Activated CD4-positive, CD25-positive, alpha-beta regulatory T cell (primary cell): ENCODE measurements at places on chromosomes 2 and 18.

DNA sequence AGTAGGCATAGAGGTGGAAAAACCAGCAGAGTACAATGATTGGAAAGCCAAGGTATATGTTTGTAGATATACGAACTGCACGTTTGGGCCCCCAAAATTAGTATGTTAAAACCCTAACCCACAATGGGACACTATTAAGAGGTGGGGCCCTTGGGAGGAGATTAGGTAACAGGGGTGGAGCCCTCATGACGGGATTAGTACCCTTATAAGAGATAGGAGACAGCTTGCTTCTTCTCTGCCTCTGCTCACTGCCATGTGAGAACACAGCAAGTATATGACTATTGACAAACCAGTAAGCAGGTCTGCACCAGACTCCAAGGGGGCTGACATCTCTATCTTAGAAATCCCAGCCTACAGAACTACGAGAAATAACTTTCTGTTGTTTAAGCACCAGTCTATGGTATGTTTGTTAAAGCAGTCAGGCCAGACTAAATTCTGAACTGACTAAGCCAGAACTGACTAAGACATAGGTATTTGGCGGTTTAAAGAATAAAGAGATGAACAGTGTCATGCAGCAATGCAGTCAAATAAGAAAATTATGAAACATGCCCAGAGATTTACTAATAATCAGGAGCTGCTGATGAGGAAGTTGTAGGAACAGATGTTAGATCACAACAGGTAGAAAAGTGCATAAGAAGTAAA is 182.9 kb downstream of the DYM start:
- no peak for DNase-seq

GRCh38 chr2:173989160-173989883 is 24.1 kb upstream of the SP3 start:
- no peak for DNase-seq

- DNase-seq = no peak
Measured at GRCh38 chr2:44940732-44941464, 604 bp upstream of the SIX3 start.

- no peak for DNase-seq
Measured at GRCh38 chr2:156006721-156007618, 325.6 kb downstream of the NR4A2 start.

DNA sequence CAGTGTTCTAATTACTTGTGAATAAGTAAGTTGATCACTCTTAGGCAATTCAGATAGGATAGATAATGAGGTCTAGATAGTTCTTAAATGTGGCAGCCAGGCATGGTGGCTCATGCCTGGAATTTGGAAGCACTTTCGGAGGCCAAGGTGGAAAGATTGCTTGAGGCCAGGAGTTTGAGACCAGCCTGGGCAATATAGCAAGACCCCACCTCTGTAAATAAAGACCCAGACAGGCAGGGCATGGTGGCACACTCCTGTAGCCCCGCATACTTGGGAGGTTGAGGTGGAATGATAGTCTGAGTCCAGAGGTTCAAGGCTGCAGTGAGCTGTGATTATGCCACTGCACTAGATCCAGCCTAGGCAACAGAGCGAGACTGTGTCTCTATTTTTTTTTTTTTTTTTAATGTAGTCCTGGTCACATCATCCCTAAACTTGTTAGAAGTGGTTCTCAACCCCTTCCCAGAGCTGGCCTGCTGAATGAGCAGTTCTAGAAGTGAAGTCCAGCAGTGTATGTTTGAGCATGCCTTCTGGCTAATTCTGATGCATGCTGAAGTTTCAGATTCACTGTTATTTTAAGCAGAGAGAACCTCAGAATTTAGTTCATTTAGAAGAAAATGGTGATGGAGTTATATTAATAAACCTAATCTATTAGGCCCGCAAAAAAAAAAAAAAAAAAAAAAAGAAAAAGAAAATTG is 306.2 kb downstream of the PRKCE start:
- no peak for DNase-seq

GRCh38 chr2:2809771-2810170 is 478.7 kb upstream of the MYT1L start:
- DNase-seq = no peak

DNA sequence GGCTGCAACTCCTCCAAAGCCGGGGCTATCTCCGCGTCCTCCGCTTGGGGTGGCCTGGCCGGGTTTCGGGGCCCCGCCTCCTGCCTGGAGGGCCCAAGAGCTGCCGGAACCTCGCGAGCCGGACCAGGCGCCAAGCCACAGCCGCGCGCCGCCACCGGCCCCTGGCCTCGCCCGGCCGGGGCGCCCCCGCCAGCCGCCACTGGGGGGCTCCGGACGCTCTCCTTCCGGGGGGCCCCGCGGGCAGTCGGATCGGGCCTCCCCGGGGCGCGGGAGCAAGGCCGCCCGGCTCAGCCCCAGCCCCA is 17.4 kb upstream of the HAAO start:
- DNase-seq = peak; percentile 54

DNA sequence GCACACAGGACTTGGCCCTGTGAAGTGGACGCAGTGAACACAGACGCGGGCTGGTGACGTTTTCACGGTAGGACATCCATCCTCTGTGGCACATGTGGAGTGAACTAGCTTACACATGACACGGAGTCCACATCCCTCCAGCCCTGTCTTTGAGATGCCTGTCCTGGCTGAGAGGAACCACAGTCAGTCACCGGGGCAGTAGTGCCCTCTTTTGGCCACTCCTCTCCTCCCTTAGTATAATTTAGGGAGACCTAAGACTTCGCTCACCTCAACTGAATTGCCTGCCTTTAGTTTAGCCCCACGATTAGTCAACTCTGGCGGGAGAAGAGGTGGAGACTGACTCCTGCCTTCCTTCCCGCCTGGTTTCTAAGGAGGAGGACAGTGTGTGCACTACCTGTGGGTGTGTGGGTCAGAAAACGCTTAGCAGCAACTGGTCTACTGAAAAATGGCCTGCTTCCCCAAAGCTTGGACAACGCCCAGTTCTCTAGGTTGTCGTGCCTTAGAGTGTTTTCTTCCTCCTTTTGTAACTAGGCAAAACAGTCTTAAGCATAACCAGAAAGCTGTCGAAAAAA is 70.6 kb downstream of the MBP start:
- DNase-seq = no peak

DNA sequence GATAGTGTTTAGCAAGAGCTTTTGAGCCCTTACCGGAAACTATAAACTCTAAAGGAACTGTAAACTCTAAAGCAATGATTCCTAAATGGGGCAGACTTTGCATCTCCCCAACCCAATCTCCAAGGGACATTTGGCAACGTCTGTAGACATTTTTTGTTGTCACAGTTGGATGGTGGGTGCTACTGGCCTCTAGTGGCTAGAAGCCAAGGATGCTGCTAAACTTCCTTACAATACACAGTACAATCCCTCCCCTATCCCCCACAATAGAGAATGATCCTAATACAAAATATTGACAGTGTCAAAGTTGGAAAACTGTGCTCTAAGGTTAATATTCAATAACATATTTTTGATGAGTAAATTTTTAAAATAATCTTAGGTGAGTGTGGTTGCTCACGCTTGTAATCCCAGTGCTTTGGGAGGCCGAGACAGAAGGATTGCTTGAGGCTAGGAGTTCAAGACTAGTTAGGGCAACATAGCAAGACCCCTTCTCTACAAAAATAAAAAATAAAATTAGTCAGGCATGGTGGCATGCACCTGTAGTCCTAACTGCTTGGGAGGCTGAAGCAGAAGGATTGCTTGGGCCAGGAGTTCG is 66.7 kb downstream of the PTPN4 start:
- no peak for DNase-seq

DNA sequence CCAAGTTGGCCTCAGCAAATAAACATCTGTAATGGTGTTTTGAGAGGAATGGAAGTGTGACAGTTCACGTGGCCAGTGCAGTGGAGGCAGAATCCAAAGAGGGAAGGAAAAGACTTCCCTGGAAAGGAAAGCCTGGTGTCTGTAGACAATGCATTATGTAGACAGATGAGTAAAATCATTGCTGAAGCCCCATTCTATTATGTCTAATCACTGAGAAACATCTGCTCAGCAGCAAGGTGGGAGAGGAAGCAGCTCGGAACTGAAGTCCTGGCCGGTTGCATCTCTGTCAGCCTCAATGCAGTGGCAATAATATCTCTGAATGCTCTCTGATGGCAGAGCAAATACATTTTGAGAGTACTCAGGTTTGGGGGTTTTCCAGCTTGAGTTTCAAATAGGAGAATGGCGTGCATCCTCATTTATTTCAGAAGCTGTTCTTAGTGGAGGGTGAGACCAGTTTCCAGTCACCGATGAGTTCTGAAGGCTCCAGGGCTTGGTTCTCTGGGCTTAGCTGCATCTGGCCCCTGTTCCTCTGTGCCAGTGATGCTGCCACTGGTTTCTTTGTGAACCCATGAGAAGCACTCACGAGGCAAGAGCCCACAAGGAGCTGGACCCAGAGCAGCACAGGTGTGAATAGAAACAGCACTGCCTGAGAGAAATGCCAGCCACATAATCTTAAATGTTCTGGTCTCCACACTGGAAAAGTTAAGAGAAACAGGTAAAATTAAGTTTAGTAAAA is 63.3 kb downstream of the RPIA start:
- DNase-seq = no peak

- no peak for DNase-seq
Measured at GRCh38 chr2:227010433-227010832, 153.6 kb downstream of the COL4A4 start.

- DNase-seq = no peak
Measured at GRCh38 chr2:28447943-28448792, 47.7 kb upstream of the PLB1 start.

DNA sequence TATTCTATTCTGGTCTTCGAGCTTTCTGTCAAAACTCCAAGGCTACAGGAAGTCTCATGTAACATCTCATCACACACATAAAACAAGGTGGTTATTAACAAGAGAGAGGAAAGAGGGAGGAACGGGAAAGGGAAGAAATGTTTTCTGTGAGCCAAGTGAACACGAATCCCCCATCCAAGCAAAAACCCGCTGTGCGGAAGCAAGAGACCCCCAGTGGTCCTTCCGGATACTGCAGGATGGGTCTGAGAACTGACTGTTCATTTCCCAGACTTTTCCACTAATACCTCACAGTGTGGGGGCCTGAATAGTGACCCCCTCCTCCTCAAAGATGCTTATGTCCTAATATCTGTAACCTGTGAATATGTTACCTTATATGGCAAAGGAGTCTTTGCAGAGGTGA is 19.0 kb upstream of the DIPK1C start:
- DNase-seq = no peak

DNA sequence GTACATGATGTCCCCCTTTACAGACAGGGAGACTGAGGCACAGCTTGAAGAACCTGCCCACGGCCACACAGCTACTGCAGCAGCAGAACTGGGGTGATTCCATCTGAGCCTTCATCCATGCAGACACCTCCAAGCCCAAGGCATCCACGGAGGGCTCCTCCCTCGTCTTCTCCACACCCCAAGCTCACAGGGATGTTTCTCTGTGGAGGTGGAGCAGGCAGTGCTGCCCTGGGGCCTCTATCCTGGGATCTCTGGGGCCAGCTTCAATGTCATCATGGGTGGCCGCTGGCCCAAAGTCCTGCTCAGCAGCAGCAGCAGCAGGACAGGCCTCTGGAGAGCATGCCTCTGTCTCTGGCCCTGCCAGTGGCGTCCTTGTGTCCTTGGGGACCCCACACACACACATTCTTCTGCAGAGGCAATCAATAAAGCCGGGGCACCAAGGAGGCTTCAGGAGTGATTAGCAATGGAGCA is 31.2 kb downstream of the ADI1 start:
- no peak for DNase-seq

DNA sequence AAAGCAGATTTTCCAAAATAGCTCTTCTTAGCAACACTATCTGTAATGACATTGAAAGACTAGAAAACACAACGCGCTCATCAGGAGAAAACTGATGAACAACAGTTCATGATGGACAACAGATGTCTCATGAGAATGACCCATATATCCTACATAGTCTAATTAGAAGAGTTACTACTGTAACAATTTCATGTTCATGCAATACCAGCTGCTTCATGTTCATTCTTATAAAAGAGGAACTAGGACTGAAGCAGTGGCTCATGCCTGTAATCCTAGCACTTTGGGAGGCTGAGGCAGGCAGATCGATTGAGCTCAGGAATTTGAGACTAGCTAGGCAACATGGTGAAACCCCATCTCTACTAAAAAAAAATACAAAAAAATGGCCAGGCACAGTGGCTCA is 22.7 kb downstream of the TRAPPC8 start:
- no peak for DNase-seq

DNA sequence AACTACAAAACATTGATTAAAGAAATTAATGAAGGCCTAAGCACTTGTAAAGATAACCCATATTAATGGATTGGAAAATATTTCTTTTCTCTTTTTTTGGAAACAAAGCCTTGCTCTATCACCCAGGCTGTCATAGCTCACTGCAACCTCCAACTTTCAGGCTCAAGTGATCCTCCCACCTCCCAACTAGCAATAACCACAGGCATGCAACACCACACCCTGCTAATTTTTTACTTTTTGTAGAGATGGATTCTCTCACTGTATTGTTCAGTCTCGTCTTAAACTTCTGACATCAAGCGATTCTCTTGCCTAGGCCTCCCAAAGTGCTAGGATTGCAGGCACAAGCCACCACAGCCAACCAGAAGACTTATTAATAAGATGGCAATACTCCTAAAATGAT is 73.4 kb upstream of the NDUFV2 start:
- DNase-seq = no peak

- DNase-seq = no peak
Measured at GRCh38 chr2:174777347-174778084, 13.2 kb upstream of the CHRNA1 start.

DNA sequence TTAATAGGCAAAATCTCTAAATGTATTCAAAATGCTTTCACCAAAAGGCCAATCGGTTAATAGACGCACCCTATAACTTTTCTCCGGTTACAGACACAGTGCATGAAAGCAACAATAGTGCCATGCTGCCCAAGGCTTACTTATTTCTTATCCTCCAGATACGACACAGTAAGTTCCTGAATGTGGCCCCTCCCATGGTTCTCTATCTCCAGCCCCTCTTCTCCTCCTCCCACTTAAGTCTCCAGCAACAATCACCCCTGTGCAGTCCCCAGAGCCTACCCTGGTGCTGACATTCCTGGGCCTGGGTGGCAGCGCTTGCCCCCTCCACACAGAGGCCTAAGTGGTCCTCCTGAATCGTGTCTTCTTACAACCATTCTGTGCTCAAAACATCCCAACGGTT is 3.6 kb downstream of the KIDINS220 start:
- no peak for DNase-seq

- DNase-seq = no peak
Measured at GRCh38 chr2:29218071-29218470, 102.9 kb downstream of the CLIP4 start.

GRCh38 chr18:24112874-24113615 is 25.8 kb upstream of the CABYR start:
- DNase-seq = no peak
